ENCODE measurements at places on chromosomes 12 and 14.

- DNase-seq = no peak
Observed at GRCh38 chr14:35556548-35556947, 22.6 kb downstream of the INSM2 start.

DNA sequence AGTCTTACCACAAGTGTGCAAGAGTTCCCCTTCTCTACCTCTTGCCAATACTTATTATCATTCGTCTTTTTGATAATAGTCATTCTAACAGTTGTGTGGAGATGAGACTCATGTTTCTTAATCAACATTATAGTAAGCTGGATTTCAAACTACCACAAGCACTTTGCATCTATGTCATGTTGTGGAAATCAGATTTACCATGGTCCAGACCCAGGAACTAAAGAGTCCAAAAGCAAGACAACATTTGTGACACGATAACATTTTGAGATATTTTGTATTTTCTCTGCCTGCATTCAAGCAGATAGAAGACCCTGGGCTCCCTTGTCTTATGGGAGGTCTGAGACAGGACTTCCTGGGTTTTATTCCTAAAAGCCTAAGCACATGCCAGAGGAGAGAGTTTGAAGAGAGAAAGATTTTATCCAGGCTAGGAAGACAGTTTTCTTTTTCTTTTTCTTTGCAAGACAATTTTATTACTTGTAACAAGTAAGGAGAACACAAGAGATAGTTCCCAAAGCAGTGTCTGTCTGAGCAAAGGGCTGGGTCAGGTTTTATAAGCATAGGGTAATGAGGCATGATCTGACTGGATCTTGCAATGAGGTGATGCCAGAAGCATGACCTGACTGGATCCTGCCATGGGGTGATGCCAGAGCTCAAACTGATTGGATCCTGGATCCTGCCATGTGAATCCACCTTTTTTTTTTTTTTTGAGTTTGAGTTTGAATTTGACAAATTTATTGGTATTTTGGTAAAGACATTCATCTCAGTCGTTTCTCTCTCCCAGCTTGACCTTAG, 180.5 kb upstream of the HMGA2 start:
- DNase-seq = no peak

- DNase-seq = no peak
Observed at GRCh38 chr12:2125651-2126522, 73.1 kb downstream of the CACNA1C start.

GRCh38 chr12:19058235-19059021, 71.1 kb upstream of the PLEKHA5 start:
- DNase-seq = no peak

Measured in stimulated activated CD4-positive, alpha-beta T cell treated with anti-CD3 and anti-CD28 coated beads, Interleukin-1b, Interleukin-23, amount 100 ng/mL, for 24 hours (primary cell).